HT1080 (cell line): ENCODE measurements at places on chromosomes 6 and 20.

GRCh38 chr6:593907-594212, 63.0 kb downstream of the HUS1B start:
- no peak for DNase-seq

GRCh38 chr20:697826-698225, 22.2 kb upstream of the SCRT2 start:
- DNase-seq, result no peak

- DNase-seq, result no peak
Observed at GRCh38 chr20:15705975-15706374, 867.3 kb downstream of the KIF16B start.

DNA sequence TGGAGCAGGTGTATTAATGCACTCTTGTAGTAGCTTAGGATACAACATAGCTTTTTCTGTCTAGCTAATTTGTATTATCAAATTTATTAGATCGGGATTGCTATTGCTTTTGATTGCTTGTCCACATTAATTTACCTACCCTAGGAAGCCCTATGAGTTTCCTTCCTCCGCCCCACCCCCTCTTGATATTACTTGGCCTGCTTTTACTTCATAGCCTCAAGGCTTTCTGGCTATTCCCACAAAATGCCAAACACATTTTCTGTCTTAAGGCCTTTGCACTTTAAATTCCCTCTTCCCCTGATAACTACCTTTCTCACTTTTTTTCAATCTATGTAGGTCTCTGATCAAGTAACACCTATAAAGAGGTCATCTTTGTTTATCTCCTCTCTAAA, 99.1 kb upstream of the PRSS16 start:
- DNase-seq, result no peak

DNA sequence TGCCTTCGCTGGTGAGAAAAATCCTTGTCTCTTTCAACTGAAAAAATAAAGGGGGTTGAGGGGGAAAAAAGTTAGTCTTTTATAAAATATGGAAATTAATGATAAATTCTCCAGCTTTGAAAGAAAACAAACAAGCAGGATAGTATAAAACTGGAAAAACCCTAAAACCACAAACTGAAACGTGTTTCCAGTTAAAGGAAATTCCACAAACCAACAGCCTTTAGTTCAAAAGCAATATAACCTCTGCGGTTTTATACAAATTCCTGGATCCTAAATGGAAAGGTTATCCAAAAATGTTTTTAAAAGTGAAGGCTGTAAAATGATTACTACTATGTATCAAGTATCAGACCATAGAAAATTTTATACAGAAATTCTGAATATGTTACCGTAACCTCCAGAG, 55.6 kb downstream of the BMP5 start:
- DNase-seq, result no peak

DNA sequence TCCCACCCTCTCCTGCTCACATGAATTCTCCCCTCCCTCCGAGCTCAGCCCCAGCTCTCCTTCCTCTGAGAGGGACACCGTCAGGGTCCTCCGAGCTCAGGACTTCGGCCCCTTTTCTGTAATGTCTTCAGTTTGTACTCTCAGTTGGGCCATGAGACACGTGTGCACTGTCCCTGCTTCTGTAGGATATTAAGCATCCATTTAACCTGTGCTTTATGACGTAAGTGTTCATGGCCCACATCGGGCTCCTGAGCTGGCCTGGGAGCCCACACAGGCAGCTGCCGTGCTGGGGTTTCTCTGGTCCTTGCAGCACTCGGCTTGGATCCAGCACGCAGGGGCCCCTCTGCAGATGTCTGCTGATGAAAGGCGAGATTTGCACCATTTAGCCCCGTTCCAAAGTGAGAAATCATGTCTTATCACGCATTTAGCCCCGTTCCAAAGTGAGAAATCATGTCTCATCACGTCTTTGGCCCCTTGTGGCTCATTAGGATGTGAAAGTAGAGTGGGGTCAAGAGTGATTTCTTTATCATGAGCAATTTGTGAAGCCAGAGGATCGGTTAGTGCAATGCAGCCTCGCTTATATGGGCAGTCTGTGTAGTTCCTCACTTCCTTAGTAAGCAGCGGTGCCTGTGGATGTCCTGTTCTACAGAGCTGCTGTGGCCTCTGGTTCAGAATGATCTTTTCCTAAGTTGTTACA, 25.3 kb downstream of the DUSP22 start:
- no peak for DNase-seq

GRCh38 chr6:149864578-149865535, 698 bp upstream of the LRP11 start:
- peak; percentile 65 for DNase-seq

DNA sequence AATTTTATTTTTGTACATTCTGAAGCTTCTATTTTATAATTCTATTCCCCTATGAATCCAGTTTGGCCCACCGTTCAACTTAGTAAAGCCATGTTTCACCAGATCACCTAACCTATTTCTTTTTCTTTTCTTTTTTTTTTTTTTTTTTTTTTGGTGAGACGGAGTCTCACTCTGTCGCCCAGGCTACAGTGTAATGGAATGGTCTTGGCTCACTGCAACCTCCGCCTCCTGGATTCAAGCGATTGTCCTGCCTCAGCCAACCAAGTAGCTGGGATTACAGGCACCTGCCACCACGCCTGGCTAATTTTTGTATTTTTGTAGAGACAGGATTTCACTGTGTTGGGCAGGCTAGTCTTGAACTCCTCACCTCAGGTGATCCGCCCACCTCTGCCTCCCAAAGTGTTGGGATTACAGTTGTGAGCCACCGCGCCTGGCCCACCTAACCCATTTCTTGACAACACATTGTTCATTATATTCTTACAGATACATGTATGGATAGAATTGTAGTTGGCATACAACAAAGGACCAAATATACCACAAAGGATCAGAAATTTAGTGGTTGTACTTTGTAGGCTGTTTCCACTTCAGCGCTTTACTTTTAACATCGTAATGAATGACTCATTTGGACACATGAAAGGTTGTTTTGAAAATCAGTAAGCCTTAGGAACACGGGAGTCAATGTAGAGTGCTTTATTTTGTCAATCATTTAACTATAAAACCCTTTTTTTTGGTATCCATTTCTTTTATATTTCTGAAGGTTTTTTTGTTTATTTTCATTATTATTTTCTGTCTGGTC, 63.2 kb downstream of the GJA1 start:
- DNase-seq, result no peak

- peak; percentile 94 for DNase-seq
Observed at GRCh38 chr20:10731190-10731965, 57.6 kb upstream of the JAG1 start.

GRCh38 chr20:54980103-54980960, 504.9 kb downstream of the DOK5 start:
- peak; percentile 47 for DNase-seq
